Activated CD4-positive, alpha-beta T cell treated with anti-CD3 and anti-CD28 coated beads, Interleukin-2, amount 50 U/mL, for 24 hours (primary cell): ENCODE measurements at places on chromosomes 7 and 10.

DNA sequence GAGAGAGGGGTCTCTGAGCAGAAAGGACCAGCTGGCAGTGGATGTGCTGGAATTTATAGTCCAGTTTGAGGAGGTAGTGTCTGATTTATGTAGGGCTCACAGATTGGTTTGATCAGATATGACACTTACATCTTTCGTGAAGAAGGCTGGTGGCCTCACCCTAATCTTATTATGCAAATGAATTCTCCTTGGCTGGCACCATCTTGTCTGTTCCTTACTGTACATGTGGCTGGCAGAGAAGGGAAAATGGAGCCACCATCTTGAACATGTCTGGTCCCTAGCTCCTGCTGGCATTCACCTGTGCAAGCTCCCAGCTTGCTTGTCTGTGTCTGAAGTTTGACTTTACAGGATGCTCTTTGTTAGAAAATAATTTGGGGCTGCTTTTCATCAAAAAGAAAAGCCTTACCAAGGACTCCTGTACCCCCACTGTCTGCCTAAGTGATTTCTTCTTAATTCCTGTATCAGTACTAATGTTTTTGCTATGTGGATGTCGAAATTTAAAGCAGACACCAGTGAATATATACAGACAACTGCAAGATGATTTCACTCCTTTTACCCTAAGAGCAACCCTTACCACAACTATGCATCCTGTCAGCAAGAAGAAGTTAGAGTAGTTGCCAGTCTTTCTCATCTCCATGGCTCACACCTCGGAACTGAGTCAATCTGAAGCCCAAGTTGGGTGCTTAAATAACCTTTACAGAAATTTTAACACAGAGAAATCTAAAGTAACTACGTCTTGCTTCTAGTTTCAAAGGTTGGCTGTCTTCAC, 322.0 kb upstream of the SEMA3D start:
- no peak for DNase-seq

GRCh38 chr10:19638182-19638895, 177.9 kb upstream of the PLXDC2 start:
- no peak for DNase-seq

- DNase-seq, result no peak
These were observed 236.3 kb downstream of the HTR7 start for GRCh38 chr10:90621577-90621976.

DNA sequence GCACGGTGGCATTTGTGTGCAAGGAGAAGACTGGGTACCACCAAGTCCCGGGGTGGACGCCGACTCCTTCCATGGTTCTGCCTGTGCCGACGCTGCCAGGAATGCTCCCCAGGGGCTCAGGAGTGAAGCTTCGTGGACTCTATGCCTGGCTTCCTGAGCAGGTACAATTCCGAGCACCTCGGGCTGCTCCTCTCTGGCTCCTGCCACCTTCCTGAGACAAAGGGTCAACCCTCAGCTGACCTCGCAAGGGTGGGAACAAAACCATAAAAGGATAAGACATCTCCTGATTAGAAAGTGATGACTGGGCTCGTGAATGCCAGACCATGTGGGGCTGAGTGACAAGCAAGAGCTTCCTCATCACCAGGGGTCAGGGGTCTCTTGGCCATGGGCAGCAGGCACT, 31.8 kb downstream of the CALML3 start:
- DNase-seq, result no peak

DNA sequence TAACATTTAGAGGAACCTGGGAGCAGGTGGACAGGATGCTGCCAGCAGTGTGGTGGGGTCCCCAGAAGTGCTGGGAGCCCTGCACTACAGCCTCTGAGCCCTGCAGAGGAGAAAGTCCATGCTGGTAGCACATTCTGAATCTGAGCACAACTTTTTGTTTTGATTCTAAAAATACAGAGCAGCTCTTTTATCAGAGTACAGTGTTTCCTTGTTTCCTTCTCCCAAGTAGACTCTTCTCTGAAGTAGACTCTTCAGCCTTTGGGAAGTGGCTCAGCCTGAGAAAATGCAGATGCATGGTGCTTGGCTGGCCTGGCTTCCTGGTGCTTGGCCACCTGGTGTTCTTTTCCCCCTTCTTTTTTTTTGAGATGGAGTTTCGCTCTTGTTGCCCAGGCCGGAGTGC, 9.1 kb downstream of the ADCY1 start:
- DNase-seq, result no peak

DNA sequence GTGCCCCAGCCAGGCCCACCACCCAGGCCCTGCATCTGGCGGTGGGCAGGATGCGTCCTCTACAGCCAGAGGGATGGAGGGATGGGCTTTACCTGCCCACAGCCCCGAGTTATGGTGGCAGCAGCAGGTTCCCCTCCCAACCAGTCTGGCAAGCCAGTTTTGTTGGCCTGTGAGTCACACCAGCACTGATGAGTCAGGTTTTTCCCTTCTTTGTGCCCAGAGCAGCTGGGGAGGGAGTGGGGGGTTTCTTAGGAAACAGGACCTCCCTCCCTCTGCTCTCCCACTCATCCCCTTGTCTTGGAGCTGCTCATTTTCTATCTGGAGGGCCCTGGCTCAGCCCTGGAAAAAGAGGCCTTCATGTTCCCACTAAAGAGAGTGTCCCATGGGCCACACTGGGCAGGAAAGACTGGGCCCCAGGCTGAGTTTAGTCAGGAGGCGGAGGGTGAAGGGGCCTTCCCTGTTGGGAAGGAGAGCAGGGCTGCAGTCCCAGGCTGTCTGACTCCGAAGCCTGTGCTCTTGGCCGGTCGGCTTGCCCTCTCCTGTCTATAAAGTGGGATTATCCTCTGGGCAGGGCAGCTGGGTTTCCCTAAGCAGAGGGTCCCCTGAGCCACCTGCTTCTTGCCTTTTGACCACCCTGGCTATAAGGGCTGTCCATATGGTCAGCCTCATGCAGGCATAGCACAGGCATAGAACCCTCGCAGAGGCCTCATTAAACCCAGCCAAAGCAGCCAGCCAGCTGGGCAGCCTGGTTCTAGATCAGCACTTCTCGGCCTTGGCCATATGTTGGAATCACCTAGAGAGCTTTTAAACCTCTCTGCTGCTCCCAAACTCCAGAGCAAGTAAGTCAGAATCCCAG, 30.2 kb upstream of the ANKRD2 start:
- DNase-seq, result peak; percentile 46

DNA sequence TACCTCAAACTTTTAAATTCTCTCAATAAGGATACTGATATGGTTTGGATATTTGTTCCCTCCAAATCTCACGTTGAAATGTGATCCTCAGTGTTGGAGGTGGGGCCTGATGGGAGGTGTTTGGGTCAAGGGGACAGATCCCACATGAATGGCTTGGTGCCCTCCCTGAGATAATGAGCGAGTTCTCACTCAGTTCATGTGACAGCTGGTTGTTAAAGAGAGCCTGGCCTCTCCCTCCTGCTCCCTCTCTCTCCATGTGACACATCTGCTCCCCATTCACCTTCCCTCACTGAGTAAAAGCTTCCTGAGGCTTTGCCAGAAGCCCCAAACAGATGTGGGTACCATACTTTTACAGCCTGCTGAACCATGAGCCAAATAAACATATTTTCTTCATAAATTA, 19.2 kb downstream of the ABCB4 start:
- DNase-seq, result no peak

- peak; percentile 27 for DNase-seq
These were observed 340.2 kb upstream of the CELF2 start for GRCh38 chr10:10677479-10677878.

GRCh38 chr10:43218951-43219837, 47.7 kb downstream of the RASGEF1A start:
- DNase-seq, result no peak

DNA sequence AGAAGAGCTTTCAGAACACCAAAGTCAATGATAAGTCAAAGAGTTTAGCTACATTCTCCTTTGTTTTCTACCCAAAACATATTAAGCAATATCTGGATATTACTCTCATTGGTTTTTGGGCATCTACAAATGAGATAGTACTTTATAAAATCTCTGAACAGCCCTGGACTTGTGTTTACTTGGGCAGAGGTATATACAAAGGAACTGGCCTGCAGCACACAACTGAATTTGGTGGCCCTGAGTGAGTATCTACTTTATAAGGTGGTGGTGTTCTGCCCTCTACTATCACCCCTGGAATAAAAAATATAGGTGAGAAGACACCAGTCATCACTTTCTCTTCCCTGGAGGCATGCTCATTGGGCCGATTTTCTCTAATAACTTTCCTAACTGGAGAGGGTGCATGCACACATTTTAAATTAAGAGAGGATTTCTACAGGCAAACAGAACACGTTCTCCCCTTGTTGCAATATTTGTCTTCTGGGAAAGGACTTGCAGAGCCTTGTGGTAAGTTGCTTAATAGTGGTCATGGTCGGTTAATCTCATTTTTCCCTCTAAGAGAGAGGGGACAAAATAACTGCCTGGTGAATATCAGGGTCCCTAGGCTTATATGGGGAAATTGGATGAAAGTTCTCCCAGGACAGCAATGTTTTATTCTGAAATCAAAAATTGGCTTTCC, 41.1 kb downstream of the OTUD1 start:
- no peak for DNase-seq

- DNase-seq, result no peak
These were observed 200.1 kb downstream of the SDHAF3 start for GRCh38 chr7:97317575-97317974.

DNA sequence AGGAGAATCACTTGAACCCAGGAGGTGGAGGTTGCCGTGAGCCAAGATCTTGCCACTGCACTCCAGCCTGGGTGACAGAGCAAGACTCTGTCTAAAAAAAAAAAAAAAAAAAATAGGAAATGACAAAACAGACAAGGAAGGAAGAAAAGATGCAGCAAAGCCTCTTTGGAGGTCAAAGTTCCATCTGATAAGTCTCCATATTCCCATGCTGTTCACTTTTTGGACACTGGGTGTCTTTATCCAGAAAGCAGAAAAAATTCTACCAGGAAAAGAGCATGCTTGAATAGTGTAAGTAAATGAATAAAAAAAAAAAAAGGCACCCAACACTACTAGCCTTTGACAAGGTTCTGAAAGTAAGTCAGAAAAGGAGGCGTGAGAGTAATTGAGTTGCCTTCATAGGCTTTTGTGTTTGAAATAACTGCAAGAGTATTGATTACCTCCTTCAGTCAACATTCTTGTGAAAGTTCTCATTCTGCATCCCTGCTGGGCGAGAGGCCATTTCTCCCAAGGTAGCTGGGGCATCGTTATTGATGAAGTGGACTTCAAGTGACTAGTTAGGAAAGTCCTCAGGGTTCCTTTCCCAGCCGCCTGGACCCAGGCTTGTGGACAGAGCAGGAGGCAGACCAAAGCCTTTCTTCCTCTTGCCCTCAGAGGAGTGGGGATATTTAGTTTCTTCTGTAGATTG, 133.3 kb upstream of the KIF5B start:
- no peak for DNase-seq

DNA sequence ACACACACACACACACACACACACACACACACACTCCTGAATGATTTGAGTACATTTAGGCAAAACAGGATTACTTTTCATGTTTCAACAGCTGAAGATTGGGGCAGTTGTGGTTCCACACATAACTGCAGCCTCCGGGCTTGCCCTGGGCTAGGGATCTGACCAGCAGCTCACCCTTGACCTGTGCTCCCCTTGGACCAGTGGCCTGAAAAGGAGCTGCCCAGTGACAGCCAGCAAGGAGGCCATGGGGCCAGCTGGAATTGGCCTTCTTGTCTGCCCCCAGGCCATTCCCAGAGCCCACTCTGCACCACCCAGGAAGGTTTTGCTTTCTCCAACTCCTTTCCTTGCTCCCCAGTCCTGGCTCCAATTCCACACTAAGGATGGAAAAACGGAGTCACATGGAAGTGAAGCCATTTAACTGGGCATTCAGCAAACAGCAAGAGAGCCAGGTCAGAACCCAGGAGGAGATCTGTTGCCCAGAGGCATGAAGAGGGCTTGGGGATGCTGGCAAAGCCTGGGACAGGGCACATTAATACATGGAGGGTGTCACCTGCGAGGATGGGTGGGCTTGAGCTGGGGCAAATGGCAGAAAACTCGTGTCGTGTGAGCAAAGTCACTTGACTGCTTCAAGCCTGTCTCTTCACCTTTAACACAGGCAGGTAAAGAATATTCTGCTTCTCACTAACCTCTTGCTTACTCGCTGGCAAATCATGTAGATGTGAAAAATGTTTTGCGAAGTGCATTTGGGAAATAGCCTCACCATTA, 61.5 kb upstream of the GDF10 start:
- DNase-seq, result no peak

GRCh38 chr10:17229717-17229966, 1.6 kb downstream of the VIM start:
- no peak for DNase-seq

DNA sequence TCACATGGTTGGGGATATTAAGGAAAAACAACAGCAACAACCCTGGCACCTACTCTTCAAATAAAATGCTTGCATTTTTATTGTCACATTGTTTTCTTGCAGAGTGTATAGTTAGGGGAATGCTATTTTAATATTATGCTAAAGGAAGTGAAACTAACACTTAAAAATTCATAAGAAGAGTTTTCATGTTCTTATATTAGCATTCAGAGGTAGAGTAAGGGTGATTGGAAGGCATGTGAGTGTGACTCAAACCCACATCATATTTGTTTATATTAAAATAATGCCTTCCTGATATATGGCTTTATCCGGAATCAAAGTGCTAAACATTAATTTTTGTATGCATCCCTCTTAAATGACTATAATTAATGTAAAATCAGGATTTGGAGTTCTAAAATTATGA, 59.8 kb upstream of the TES start:
- no peak for DNase-seq

DNA sequence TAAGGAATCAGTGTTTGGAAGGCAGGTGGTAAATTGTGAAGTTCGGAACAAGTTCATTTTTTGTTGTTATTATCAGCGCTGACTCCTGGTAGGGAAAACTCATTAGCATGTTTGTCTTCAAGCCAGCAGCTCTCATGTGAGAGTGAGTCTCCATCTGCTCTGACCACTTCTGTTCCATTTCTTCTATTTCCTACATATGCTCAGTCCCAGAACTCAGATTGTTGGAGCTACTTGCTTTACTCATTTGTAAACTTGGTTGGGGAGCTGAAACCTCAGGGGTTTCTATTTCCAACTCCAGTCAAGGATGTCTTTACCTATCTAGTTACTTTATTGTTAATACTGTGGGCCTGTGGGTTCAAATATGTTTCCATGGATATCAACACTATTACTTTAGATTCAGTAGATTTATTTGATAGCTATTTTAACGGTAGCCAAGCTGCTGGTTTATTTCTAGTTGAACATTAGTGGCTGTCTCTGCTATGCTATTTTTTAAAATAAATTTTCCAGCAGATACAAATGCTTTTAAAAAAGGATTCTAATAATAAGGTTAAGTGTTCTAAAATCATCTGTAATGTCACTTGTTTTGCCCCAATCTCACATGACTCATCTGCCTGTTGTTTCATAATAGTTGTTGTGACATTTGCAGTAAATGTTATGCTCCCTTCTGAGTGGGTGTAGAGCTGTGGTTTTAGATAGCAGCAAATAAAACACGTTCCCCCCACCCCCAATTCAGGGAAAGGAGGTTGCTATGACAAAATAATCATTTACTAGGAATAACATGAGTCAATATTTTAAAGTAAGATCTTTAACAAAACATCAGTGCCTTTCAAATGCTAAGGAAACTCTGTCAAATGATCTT, 143.3 kb downstream of the HDAC9 start:
- DNase-seq, result no peak
